ENCODE measurements at places on chromosomes 4 and X.
A peak's percentile ranks its signal among the peaks of the same experiment; 100 is the strongest.

DNA sequence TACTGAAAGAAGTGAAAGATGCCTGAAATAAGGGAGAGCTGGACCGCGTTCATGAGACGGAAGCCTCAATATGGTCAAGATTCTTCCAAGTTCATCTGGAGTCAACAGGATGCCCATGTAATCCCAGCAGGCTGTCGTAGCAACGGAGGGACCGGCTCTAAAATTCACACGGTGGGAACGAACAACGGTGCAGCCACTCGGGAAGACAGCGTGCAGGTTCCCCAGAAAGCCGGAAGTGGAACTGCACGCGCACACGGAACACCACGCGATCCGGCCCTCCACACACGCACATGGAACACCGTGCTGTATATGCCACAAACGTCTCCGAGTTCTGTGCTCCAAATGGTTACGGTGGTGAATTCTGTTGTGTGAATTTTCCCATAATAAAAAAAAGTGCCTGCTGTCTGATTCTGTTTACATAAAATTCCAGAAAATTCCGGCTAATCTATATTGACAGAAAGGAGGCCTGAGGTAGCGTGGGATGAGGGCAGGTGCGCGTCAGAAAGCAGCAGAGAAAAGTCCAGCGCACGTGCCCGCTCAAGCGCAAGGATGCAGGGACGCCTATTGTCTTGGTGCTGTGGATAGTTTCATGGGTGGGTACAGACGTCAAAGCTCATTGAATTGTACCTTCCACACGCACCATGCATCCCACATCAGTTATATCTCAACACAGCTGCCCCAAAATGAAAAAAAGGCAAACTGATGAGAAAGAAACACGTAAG, 31.2 kb downstream of the PPP2R3B start:
- no peak for DNase-seq

GRCh38 chr4:82713856-82714255, 84.7 kb downstream of the SCD5 start:
- no peak for DNase-seq

GRCh38 chr4:149709640-149710039, 106.0 kb downstream of the IQCM start:
- no peak for DNase-seq

GRCh38 chr4:185909972-185910371, 98.0 kb upstream of the SORBS2 start:
- DNase-seq: no peak

DNA sequence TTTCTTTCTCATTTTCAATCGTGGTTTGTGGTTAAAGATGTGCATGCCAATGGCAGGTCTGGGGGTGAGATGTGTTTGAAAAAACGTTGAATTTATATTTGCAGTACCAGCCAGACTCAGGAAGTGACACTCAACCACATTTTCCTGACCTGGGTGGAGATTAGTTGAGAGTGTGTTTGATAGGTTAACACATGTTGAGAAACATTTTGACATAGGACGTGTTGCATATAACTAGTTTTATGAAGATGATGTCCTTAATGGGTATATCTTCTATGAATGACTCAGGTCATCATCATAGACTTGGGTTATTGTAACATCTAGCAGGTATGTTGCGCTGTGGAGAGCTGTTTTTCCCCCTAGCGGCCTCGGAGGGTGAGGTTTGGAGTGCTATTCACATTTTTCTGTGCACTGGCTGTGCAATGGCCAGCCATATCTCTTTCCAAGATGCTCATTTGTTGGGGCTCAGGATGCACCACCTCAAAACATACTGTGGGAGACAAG, 21.7 kb upstream of the CD38 start:
- peak; percentile 58 for DNase-seq

DNA sequence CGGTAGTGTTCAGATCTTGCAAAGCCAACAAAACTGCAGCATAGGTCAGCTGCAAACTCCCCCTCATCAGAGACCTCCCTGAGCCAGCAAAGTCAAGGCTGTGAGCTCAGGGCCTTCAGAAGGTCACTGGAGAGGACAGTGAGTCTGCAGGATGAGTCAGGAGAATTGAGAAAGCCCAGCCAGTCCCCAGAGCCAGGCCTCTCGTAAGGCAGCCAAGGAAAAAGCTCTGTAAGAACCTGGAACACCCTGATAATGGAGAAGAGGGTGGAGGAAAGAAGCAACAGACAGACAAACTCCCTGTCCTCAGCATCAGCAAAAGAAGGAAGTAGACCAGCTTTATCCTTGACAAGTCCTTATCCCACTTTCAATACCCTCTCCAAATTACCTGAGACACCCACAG, 33.0 kb downstream of the GRIA3 start:
- no peak for DNase-seq
